Aortic smooth muscle cell (primary cell): ENCODE measurements at places on chromosomes 7 and 10. TPM values are rescaled to one million over a fixed set of nuclear protein-coding genes. Genes with fewer than 3 reads are reported as not detected.

The PRR15 gene
- 0.19 TPM in 1 of 2 replicates, not detected in the other for total RNA-seq

The AKR1D1 gene
- total RNA-seq, result not detected in 2 replicates

The GPRIN2 gene
- total RNA-seq, result not detected in 2 replicates

The ZNF282 gene
- 14.8 and 18.7 TPM in 2 replicates for total RNA-seq

The PTF1A gene
- total RNA-seq, result not detected in 2 replicates

The HOXA2 gene
- total RNA-seq, result 0.79 and 0.99 TPM in 2 replicates

The FGF8 gene
- not detected in 2 replicates for total RNA-seq

The NFE2L3 gene
- 0.31 and 0.79 TPM in 2 replicates for total RNA-seq

The AGAP5 gene
- 2.6 and 2.7 TPM in 2 replicates for total RNA-seq

The FAM25G gene
- total RNA-seq, result not detected in 2 replicates

The CDH23 gene
- total RNA-seq, result 0.12 and 0.26 TPM in 2 replicates

The SFXN2 gene
- 3.6 and 3.7 TPM in 2 replicates for total RNA-seq

The POU6F2 gene
- not detected in 2 replicates for total RNA-seq

The AKR1B15 gene
- not detected in 2 replicates for total RNA-seq

The FAM241B gene
- total RNA-seq, result 0.13 and 0.19 TPM in 2 replicates

The C10orf143 gene
- total RNA-seq, result 0.92 and 0.93 TPM in 2 replicates

The OR2A1 gene
- total RNA-seq, result under 0.01 and 0.19 TPM in 2 replicates

The RAB19 gene
- total RNA-seq, result not detected in 2 replicates

The CRYGN gene
- total RNA-seq, result 0.12 and 0.13 TPM in 2 replicates

The SPDYE2B gene
- total RNA-seq, result not detected in 2 replicates

The MDFIC gene
- total RNA-seq, result 31.0 and 36.6 TPM in 2 replicates

The UROS gene
- 71.5 and 85.1 TPM in 2 replicates for total RNA-seq

The KNDC1 gene
- total RNA-seq, result 0.12 and 0.26 TPM in 2 replicates

The ANXA8L1 gene
- not detected in 2 replicates for total RNA-seq

The PAPOLB gene
- 0.13 and 0.19 TPM in 2 replicates for total RNA-seq

The FAM131B gene
- 1.6 and 2.0 TPM in 2 replicates for total RNA-seq

The NUTM2E gene
- under 0.01 and 0.19 TPM in 2 replicates for total RNA-seq

The HTRA1 gene
- 235 and 353 TPM in 2 replicates for total RNA-seq

The PPP1R3A gene
- total RNA-seq, result not detected in 2 replicates

The PROSER2 gene
- total RNA-seq, result 2.0 and 2.1 TPM in 2 replicates

The TWNK gene
- total RNA-seq, result 3.3 and 5.7 TPM in 2 replicates

The EGFR gene
- 42.1 and 75.2 TPM in 2 replicates for total RNA-seq

The ADCYAP1R1 gene
- total RNA-seq, result under 0.01 and 0.13 TPM in 2 replicates

The UNCX gene
- total RNA-seq, result not detected in 2 replicates

The RBM20 gene
- 0.66 and 1.1 TPM in 2 replicates for total RNA-seq
